Stomach (tissue), 19 donors: ENCODE measurements at places on chromosomes 1 and 21. TPM values are rescaled to one million over a fixed set of nuclear protein-coding genes. Genes with fewer than 3 reads are reported as not detected.

The PPIE gene
- total RNA-seq: 42.9 TPM

DNA sequence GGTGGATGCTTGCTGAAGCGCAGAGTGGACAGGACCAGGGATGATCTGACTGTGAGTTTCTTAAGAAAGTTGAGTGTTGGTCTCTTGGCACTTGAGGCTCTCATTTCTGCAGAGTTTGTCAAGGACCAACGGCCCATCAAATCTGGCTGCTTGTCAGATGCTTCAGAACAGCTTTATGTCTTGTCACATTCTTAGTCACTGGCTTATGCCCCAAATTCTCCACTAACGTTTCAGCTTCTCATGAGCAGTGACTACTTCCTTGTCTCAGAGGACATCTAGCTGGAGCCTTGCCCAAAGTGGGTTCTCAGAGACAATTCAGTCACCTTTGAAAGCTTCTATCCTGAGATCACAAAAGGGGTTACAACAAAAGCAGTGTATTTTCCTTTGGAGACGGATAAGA is 92.3 kb downstream of the ST6GALNAC5 start:
- no peak for DNase-seq

DNA sequence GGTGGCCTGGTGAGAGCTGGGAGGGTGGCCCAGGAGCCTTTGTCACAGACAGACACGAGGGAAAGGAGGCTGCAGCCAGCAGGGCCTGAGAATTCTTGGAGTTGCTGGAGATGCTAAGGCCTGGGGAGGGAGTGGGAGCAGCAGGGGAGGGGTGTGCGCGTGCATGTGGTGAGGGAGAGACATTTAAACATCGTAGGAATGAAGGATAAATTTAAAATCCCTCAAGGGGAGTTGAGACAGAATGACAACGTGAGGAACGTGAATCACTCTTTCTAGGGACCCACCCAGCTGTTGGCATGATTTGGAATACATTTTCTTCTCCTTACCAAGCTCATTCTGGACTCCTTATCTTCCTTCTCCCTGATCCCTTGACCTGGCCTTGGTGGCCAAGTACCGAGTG is 73.3 kb upstream of the CACNA1E start:
- DNase-seq: no peak

DNA sequence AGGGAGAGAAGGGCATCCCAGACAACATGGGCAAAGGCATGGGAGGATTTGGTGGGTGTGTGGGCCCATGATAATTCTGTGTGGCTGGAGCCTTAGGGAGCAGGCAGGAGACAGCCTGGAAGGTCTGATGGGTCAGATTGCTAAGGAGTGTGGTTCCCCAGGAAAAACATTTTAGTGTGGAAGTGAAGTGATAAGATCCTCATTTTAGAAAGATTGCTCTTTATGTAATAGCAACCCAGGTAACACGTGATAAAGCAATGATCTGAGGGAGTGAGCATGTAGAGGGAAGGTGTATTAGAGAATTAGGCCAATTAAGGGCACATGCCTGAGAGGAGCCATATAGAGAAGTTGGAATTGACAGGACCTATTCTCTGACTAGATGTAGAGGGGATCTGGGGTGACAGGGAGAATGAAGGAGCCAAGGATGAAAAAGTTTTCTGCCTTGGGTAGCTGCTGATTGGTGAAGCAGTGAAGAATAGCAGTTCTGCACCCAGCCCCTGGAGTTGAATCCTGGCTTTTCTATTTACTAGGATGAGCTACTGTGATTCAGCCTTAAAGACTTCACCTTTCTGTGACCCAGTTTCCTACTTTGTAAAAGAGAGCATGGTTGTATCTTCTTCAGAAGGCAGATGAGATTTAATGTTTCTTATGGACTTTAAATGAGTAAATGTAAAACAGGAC is 18.7 kb upstream of the SLAMF6 start:
- DNase-seq: no peak

The SYPL2 gene
- not detected for total RNA-seq

DNA sequence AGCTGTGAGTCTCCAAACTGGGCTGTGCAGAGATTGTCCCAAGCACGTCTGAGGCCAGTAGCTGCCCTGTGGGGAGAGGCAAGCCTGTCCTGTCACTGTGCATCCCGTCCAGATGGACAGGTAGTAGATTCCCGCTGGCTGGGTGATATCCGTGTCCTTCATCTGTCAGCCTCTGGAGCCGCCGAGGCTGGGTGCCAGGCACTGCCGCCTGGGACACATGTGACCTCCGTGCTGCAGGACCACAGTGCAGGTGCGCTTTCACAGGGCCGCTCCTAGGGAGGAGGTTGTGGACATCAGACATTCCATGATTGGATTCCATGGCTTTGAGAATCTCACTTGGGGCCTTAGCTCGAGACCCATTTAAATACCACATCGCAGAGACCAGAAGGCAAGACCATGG is 4.7 kb downstream of the PDXK start:
- no peak for DNase-seq

DNA sequence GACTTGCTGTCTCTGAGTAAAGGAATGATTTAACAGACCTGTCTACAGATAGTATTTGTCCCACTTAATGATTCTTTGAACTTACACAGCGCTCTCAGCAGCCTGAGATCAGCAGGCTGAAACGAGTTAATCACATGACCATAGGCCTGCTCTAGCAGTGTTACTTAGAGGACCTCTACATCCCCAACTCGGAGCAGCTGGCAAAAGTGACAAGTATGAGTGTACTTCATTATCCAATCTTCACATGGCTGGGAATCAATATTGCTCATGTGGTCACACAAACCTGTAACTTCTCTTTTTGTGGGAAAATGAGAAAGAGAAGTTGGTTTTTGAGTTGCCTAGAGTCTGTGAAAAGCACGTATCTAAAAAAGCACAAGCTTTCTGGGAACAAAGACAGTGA is 11.4 kb upstream of the ATP13A2 start:
- no peak for DNase-seq

The TMPRSS2 gene
- total RNA-seq: 554 TPM
